NK-92 treated with Interleukin-12 subunit alpha and Interleukin-12 subunit beta, amount 100 ng/mL, for 24 hours (cell line): ENCODE measurements at places on chromosomes 5 and 9.

DNA sequence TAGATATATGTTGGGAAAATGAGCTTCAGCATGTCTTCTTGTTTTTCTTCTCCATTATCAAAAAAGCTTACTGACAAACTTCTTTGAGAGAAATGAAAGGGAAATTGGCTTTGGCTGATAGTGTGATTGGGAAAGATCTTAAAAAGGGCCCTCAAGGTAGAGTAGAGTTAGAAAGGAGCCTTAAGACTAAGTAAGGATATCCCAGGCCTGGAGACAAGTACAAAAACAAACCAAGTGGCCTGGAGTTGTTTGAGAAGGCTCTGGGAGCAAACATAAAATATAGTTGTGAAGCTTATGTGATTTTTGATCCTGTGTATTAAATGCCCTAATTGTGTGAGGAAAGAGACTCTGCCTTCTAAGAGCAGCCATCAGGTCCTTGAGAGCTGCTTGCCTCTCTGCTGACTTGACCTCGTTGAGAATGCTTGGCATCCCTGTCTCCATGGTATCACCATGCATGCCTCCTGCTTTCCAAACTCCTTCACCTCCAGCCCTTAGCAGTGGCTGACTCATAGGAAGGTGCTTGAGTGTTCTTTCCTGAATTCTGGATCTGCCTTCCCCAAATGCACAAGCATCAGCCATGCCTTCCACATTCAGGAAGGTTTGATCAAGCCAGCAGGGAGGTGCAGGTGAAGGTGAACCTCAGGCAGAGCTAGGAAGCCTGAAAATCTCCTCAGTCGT lies 78.9 kb downstream of the SMARCA2 start:
- DNase-seq, result no peak

- no peak for DNase-seq
Measured at GRCh38 chr9:85502815-85503655, 238.7 kb downstream of the AGTPBP1 start.

DNA sequence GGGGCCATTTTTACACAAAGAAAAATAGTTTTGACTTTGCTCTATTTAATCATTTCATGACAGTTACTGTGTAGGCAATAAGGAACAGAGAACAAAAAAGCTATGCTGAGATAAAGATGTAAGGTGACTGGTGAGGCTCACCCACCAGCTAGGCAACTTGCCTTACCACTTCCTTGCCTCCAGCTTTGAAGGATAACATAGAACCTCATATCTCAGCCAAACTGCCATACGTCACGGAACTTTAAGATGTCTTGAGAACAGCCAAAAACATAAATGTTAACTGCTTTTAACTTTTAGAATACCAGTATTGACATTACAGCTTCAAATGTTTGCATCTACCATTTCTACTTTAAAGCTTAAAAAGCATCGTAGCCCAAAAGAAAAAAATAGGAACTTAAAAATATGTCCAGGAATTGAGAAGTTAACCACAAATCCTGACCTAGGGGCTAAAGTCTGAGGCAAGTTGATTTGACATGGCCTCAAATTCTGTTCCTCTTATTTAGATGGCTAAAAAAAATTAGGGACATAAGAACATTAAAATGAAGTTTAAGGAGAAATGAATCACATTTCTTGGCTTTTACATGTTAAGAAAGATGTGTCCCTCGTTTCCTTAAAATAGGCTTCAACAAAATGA lies 7.7 kb upstream of the GCNT4 start:
- no peak for DNase-seq

DNA sequence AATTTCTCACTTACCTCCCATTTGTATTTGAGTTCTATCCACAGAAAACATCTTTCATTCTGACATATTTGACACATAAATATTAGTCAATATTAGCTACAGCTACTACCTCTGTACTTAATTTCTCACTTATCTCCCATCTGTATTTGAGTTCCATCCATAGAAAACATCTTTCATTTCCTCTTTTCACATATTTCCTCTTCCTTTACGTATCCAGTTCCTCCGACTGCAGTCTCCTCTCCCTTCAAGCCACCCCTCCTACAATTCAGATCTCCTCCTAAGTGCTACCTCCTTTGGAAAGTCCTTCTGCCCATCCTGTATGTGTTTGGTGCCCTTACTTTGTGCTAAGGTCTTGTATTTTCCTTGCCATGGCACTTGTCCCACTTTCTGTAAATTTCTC lies 1.6 kb downstream of the SREK1IP1 start:
- no peak for DNase-seq

DNA sequence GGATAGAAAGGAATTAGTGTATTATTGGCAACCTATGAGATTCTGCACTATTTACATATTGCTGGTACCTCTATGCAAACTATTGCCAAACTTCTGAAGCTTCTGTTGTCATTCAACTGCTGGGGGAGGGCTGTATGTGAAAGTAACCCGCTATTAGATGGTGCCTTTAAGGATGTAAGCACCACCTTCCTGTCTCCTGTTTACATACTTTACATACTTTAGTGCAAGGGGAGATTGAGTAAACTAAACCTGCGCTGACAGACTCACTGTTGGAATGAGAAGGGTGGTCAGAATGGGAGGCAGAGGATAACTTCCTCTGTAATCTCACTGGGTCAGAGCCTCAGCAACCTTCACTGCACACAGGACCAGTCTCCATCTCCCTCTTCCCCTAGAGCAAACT lies 123.8 kb downstream of the NR3C1 start:
- no peak for DNase-seq

DNA sequence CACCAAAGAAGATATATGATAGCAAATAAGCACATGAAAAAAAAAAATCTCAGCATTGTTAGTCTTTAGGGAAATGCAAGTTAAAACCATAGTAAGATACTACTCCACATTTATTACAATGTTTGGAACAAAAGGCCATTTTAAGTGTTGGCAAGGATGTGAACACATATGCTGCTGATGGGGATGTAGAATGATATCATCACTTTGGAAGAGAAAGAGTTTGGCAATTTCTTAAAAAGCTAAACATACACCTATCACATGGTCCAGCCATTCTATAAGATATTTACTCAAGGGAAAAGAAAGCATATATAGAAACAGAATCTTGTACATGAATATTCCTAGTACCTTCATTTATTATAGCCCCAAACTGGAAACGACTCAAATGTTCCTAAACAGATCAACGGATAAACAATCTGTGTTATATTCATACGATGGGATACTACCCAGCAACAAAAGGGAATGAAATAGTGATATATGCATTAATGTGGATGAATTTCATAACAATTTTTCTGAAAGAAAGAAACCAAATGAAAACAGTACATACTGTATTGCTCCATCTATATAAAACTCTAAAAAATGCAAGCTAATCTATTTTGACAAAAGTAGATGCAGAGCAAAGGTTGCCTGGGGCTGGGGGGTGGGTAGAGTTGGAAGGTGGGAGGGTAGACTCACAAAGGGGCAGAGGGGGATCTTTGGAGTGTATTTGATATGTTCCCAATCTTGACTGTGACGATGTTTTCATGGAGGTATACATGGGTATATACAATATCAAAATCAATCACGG lies 45.7 kb upstream of the SMAD5 start:
- DNase-seq, result no peak

DNA sequence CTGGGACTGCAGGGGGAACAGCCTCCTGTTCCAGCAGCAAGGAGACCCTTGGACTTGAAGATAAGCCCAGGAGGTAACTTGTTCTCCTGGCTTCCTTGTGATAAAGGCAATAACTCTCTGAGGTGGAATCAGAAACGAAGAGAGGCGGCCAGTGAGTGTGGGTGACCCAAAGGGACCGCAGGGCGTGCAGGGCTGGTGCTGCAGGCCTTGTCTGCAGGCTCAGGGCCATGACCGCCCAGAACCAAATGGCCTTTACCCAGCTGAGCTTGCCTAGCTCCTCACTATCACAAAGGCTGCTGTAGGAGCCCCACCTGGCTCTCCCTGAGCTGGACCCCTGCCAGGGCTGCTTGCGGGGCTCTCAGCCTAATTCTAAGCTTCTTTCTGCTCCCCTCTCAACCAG lies 72.5 kb downstream of the NDFIP1 start:
- no peak for DNase-seq

- no peak for DNase-seq
Measured at GRCh38 chr9:18393340-18394130, 80.4 kb upstream of the ADAMTSL1 start.

DNA sequence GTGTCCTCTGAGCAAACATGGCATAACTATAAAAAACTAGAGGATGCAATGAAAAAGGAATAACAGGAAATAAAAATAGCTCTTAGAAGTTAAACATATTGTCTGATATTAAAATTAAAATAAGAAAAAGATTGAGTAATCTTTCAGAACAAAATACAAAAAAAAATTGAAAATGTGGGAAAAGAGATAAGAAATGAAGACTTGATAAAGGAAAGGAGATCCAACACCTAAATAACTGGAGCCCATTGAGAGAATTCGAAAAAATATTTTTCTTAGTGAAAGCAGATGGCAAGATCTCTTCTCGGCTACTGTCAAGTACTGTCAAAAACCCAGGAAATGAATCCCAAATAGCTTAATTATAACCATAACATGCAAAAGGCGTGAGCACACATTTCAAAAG lies 24.9 kb downstream of the LIFR start:
- DNase-seq, result no peak

DNA sequence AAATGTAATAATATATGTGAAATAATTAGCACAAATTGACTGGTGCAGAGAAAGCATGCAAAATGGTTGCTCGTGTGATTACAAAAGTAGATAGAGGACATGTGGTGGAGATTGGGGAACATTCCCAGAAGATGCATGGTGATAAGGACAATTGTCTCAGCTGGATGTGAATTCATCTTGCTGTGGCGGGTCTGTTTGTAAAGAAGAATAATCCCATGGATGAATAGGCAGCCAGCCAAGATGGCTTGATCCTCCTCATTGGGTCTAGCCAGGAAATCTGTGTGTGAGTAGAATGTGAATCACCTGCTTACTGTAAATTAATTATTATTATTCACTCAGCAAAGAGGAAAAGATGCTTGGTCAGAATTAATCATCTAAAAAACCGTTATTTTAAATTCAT lies 12.6 kb upstream of the DPYSL3 start:
- DNase-seq, result no peak

DNA sequence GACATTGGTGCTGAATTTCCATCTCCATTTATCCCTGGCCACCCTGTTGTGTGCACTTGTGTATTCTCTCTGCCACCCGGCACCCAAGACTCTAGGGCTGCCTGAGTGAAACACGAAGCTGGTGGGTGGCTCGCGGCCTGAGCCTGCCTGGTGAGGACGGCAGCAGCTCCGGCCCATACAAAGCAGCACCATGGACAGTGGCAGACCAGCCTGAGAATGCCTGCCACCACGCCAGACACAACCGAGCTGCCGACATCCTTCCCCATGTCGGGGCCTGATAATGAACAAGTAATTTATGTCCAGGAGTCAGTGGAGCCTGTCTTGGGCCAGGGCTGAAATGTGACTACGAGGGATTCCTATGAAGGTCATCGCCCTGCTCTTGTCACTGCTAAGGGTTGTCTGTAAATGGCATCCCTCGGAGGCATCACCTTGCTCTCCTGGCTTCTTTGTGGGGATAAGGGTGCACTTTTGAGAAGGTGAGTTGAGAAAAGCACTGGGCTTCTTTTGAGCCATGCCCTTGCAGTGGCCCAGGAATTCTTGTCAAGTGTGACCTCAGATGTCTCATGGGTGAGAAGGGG lies 175.7 kb downstream of the MELK start:
- no peak for DNase-seq

DNA sequence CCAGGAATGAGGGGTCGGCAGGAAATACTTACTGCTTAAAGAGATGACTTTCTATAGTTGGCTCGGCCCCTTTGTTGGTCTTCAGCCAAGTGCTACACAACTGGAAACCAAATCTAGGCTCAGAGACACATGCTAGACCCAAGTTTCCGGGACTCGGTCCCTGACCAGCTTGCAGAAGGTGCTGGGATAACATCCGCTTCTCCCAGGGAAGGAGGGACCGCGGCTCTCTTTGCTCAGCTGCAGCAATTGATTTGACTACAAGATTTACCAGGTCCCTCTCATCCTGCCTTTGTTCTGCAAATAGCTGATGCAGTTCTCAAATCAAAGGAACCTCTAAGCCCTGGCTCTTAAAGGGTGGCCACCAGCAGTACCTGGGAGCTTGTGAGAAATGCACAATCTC lies 314.7 kb downstream of the MLLT3 start:
- DNase-seq, result no peak

GRCh38 chr9:83509402-83509801 lies 28.8 kb downstream of the FRMD3 start:
- DNase-seq, result no peak

DNA sequence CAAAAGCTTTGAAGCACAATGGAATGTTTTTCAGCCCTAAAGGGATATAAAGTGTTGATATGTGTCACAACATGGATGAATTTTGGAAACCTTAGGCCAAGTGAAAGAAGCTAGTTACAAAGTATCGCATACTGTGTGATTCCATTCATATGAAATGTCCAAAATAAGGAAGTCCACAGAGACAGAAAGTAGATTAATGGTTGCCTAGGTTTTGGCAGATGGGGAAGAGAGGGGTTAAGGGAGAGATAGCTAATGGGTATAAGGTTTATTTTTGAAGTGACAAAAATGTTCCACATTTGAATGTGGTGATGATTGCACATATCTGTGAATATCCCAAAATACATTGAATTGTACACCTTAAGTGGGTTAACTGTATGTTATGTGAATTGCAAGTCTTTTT lies 57.5 kb upstream of the MCCC2 start:
- DNase-seq, result no peak

GRCh38 chr5:2708751-2709150 lies 42.7 kb downstream of the IRX2 start:
- no peak for DNase-seq

DNA sequence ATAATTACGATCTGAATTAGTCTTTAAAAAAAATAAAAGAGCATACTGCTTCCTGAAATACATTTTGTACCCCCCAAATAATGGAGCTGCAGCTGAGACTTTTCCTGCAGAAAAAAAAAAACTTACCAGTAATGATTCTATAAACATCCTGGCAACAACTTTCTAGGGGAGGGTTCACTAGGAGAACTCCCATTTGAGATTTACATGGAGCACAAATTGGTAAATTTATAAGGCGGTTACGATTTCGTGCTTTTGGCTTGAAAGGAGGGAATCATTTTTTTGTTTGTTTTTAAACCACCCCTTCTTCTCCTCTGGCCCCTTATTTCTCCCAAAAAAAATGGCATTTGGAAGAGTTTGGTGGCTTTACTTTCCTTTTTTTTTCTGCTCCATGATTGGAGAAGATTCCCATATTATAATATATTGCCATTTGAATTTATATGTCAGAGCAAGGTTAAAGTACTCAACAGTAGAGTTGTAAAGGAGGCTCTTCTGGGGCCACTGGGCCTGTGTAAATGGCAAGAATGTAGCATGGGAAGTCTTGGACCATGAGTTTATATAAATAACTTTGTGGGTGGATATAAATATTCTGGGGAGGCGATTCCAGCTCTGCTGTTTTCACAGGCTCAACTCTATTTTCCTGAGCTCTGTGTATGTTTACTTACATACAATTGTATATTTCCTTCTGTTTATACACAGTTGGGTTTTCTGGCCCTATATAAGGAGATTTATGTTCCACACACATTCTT lies 159.9 kb downstream of the CSNK1G3 start:
- no peak for DNase-seq

DNA sequence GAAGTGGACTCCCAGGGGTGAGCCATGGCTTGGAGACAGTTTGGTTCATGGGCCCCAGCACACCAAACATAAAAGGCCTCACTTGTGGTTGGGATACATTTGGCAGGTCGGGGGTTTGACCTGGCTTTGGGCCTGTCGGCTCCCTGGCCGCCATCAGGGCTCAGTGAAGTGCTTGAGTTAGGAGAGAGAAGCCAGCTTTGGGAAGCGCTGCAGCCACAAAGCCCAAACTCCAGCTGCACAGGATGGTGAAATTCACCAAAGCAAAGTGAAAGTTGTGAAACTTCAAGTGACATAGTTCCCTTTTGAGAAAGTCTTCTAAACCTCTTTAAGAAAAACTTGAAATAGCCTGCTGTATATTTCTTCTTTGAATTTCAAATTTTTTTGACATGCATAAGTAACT lies 27.5 kb downstream of the SLC46A2 start:
- DNase-seq, result no peak
